ENCODE measurements at places on chromosomes 7 and 10. TPM values are rescaled to one million over a fixed set of nuclear protein-coding genes. Genes with fewer than 3 reads are reported as not detected.

- no peak for DNase-seq
Measured at GRCh38 chr10:79385804-79386531, 38.7 kb downstream of the PPIF start.

DNA sequence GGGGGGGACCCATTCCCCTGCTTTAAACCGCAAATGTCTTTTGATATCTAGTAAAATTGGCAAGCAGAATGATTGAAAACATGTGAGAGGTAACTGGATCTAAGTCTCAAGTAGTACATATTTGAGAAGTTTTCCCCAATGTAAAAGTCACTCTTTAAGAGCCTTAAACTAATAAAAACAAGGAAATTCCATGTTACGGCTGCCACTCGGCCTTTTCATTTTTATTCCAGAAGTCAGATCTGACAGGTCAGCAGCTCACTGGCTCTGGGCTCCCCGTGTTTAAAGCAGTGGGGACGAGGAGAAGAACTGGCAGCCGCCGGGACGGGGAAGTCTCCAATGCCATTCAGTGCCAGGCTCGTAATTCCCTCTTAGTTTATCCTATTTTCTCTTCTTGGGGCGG, 80.7 kb downstream of the CUX1 start:
- no peak for DNase-seq

GRCh38 chr7:120395526-120396019, 122.6 kb downstream of the KCND2 start:
- no peak for DNase-seq

- DNase-seq, result no peak
Measured at GRCh38 chr10:132562916-132563456, 25.4 kb downstream of the INPP5A start.

- no peak for DNase-seq
Measured at GRCh38 chr10:31129271-31129670, 97.6 kb upstream of the ZNF438 start.

GRCh38 chr7:96310110-96310509, 11.8 kb downstream of the SLC25A13 start:
- DNase-seq, result no peak

GRCh38 chr10:5844345-5845055, 31.3 kb upstream of the GDI2 start:
- peak; percentile 1 for DNase-seq

- DNase-seq, result no peak
Measured at GRCh38 chr10:108323274-108323798, 1158.8 kb upstream of the SORCS1 start.

GRCh38 chr10:110459600-110459999, 38.1 kb upstream of the DUSP5 start:
- DNase-seq, result no peak

DNA sequence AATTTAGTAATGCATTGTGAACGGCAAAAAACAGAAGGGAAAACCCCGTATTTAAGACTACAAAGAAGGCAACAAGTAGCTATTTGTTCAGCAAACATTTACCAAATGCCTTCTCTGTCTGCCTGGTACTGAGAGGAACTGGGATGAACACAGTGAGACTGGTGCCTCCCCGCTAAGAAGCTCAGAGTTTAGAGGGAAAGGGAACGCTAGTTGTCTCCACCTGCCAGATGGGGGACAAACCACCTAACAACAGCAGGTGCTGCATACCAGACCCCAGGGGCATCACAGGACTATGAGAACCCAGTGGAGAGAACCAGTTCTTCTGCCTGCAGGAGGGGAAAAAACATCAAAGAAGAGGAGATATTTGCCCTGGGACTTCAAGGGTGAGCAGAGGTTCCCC, 147.1 kb downstream of the SLC25A13 start:
- no peak for DNase-seq

DNA sequence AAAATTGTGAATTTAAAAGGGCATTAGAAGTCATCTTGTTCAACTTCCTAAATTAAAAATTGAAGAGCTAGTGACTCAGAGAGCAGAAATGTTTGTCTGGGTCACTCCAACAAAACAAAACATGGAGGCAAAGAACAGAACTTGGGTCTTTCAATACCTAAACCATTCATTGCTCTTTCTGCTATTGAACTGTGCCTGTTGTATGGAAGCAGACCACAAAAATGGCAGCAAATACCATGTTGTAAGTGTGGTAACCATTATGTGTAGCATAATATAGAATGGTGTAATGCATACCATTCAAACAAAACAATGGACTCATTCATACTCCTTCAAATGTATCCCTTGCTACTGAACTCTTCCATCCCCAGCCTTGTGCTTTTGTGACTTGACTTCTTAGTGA, 360.2 kb upstream of the NRG3 start:
- no peak for DNase-seq

- no peak for DNase-seq
Measured at GRCh38 chr10:61933859-61934555, 32.5 kb downstream of the ARID5B start.

DNA sequence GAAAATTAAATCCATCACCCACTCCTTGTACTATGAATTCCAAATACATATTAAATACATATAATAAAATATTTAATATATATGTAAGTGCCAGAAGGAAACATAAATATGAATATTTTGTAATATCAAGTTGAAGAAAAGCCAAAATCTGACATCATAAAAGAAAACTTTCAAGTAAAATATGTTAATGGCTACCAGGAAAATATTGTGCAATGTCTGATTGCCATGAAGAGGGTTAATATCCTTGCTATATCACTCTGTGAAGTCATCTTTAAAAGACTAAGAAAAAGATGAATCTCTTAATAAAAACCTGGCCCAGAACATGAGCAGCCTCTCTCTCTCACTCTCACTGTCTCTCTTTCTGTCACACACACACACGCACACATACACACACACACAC, 130.2 kb downstream of the EGFR start:
- no peak for DNase-seq

DNA sequence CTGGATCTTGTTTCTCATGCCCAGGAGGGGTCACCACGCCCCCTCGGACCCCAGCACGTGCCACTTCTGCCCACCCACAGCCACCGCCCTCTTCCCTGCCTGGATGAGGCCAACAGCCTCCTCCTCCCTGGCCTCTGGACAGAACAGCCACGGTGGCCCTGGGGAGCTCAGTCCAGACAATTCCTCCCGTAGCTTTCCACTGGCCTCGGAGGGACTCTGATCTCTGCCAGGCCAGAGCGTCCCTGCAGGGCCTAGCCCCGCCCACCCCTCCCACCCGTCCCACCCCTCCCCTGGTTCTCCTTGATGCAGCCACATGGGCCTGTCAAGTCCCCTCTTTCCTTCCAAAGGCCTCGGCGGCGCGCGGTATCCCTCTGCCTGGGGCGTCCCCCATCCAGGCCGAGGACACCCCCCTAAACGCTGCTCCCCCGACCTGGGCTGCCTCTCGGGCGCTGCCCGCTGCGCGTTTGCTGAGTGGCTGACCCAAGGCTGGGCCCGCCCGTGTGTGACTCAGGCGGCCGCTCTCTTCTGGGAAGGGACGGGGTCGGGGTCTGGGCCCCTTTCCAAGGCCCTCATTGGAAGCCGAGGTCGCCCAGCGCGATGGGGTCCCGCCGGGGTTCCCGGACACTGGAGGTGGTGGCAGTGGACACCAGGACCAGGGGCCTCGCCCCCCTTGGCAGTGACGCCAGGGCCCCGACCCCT, 557 bp downstream of the TMEM120A start:
- no peak for DNase-seq

Gene PSMA2
- polyA plus RNA-seq, result 112 TPM

Gene ZNF783
- 4.2 TPM for polyA plus RNA-seq

Gene EGFR
- polyA plus RNA-seq, result 109 TPM

Gene DNAJB6
- 152 TPM for polyA plus RNA-seq

Gene HABP2
- not detected for polyA plus RNA-seq

Gene BMPER
- 0.58 TPM for polyA plus RNA-seq

Gene ANXA8L1
- polyA plus RNA-seq, result 686 TPM
